OCI-LY7 (cell line): ENCODE measurements at places on chromosomes 5 and 9.

GRCh38 chr5:82679660-82680059 is 397.5 kb downstream of the TMEM167A start:
- no peak for DNase-seq

- no peak for DNase-seq
These were observed 47.0 kb downstream of the SPRY4 start for GRCh38 chr5:142277796-142278195.

- DNase-seq = no peak
These were observed 2.9 kb downstream of the RBM27 start for GRCh38 chr5:146206257-146206656.

DNA sequence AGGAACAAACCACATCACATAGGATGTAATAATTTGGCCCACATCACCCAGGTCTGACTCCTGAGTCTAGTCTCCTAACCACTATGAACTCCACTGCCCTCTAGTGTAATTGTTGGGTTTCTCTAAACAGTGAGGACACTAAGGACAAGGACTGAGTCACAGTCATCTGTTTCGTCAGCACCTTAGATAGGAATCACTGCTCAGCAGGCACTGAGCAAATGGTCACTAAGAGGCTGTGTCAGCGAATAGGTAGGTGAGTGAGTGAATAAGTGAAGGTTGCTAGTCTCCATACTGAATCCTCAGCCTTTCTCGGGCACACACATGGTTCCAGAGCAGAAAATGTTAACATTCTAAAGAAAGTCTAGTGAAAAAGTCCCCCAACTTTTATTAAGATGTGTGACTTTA is 278.6 kb downstream of the SPOCK1 start:
- peak; percentile 75 for DNase-seq

GRCh38 chr5:158023266-158023665 is 164.3 kb upstream of the CLINT1 start:
- DNase-seq = no peak

DNA sequence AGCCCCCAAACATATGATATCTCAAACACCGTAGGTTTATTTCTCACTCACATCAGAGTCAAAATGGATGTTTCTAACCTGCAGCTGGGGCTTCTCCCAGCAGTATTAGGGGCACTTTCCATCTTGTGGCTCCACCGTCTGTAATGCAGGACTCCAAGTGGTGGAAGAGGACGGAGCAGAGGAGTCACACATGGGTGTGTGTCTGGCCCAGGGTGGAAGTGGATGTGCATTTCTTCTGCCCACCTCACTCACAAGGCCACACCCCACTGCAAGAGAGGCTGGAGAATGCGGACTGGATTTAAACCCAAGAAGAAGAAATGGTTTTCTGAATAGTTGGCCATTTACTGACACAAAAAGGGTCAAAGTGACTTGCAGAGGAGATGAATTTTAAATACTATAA is 13.9 kb downstream of the IL7R start:
- no peak for DNase-seq

GRCh38 chr5:177300236-177300880 is 3.2 kb downstream of the RAB24 start:
- DNase-seq = peak; percentile 81

DNA sequence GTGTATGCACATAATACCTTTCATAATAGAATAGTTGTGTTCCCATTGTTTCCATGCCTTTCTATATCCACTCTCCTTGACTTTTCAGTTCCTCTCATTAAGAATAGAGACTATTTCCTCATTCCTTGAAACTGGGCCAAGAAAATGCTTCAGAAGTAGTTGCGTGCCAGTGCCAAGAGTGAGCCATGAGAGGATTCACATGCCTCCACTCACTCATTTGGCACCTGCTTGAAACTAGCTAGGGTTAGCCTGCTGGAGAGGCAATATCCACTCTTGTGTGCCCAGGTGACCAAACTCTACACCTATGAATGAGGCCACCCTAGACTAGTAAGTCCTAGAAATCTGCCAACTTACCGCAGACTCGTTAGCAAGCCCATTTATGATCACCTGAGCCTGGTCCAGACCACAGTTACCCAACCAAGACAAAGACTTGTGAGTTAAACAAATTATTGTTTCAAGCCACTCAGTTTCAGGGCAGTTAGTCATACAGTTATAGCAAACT is 276.3 kb downstream of the EPB41L4A start:
- DNase-seq = no peak

- DNase-seq = no peak
These were observed 128.8 kb downstream of the OLFM1 start for GRCh38 chr9:135216236-135216635.

GRCh38 chr9:131658377-131659129 is 81.3 kb downstream of the RAPGEF1 start:
- DNase-seq = peak; percentile 41

- peak; percentile 29 for DNase-seq
These were observed 530 bp downstream of the UCK1 start for GRCh38 chr9:131530546-131530919.

DNA sequence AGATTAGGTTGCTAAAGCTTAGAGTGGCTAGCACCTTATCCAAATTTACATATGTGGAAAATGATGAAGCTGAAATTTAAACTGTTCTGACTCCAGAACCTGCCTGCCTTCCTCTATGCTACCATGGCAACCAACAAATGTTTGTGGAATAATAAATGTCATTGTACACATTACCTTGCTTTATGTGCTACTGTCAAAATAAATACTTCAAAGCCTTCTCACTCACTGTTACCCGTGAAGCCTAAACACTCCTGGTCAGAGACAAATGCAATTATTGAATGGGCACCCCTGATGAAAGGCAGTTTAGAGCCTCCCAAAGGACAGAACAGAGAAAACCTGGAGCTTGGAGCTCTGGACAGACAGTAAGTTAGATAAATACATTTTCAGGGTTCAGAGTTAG is 158.6 kb downstream of the FAM114A2 start:
- no peak for DNase-seq

- peak; percentile 77 for DNase-seq
These were observed 44.4 kb downstream of the SEC61B start for GRCh38 chr9:99266255-99267023.

DNA sequence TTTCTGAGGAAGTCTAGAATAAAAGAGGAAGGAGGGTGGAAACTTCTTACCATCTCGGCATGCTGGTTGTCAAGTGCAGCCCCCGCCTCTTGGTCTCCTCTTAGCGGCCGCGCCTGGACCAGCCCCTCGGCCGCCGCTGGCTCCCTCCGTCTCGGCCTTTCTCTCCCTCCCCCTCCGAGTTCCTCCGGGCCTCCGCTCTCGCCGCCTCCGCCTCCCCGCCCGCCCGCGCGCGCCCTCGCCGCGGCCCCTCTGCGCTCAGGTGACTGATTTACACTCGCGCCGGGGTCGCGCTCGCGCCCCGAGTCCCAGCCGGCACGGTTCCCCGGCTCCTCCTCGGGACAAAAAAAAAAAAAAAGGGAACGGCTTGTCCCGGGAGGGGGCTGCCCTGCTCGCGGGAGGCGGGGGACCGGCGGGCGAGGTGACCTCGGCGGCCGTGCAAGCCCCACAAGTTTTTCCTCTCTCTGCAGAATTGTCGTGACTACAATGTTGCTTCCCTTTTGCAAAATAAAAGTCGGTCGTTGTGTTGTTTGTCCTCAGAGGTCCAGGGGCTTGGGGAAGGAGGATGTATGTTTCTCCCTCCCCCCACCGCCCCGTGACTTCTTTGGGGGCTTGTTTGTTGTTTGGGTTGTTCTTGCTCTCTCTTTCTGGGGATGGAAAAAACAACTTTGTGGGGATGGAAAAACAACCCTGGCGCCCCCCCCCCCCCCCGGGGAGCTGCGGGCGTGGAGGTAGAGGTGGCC is at the start of gene BNC2:
BNC2 (minus strand) TSS at position 75 of the 740 bp plus-strand sequence; CDS start at position 53, 22 bp downstream.
- DNase-seq = no peak

- no peak for DNase-seq
These were observed 20.7 kb upstream of the FANCC start for GRCh38 chr9:95338243-95338642.

DNA sequence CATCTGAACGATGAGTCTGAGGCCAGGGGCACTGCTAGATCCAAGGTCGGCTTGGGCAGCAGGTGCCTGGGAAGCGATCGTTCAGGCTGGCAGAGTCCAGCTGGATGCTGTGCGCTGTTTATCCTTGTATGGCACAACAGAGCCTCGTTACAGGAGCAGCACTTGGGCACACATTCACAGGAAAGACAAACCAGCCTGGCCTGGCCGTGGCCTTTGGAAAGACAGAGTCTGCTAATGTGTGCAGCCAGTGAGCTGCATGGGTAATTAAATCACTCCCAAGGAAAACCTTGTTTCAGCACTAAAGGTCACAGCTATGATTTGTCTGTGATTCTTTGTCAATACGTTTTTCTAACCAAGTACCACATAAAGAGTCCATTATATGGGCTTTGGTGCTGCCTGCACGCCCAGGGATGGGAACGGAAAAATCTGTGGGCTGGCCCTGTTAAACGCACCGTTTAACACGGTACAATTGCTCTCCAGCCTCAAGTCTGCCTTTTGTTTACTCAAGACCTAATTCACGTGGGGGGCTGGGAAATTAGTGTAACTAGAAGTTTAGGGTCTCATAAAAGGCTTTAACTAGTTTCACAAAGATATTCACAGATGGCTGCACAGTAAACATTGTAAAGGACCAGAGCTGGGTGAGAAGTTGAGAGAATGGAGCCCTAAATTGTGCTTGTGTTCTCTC is 509.3 kb downstream of the KDM4C start:
- DNase-seq = no peak

GRCh38 chr9:108070861-108071260 is 581.3 kb upstream of the KLF4 start:
- no peak for DNase-seq

DNA sequence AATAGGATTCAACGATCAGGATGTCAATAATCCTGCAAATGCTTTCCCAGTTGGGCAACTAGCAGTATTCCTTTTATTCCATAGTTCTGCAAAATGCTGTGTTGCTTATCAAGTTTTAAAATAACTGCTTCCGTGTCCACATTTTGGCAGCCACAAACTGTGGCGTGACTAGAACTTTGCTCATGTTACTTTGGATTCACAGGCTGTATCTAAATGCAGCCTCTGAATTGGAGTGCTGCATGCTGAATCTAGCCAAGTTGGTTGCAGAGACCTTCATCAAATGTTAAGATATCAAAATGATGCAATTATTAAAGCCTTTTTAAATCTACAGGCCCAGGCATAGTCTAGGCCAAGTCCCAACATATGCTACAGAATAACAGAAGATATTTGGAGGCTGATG is 249.2 kb downstream of the NR2F1-AS1 start:
- no peak for DNase-seq

DNA sequence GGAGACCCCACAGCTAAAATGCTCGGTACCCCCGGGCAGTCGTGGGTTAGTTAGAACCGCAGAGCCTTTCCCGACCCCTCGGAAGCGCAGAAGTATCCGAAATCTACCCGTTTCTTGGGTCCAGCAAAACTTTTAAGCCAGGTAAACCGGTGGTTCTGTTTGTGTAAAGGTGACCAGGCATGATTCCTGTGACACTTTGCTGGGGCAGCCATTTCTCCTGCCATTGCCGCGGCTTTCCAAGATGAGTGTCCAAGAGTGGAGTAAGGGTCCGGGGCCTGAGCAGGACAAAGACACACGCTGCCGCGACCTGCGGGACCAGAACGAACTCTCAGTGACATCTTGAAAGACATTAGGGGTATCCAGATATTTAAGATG is 655 bp downstream of the MARVELD2 start:
- no peak for DNase-seq
